ENCODE measurements at places on chromosomes 1 and 21.
A peak's percentile ranks its signal among the peaks of the same experiment; 100 is the strongest.

- DNase-seq = no peak
Measured at GRCh38 chr1:22789356-22789994, 78.8 kb downstream of the EPHB2 start.

DNA sequence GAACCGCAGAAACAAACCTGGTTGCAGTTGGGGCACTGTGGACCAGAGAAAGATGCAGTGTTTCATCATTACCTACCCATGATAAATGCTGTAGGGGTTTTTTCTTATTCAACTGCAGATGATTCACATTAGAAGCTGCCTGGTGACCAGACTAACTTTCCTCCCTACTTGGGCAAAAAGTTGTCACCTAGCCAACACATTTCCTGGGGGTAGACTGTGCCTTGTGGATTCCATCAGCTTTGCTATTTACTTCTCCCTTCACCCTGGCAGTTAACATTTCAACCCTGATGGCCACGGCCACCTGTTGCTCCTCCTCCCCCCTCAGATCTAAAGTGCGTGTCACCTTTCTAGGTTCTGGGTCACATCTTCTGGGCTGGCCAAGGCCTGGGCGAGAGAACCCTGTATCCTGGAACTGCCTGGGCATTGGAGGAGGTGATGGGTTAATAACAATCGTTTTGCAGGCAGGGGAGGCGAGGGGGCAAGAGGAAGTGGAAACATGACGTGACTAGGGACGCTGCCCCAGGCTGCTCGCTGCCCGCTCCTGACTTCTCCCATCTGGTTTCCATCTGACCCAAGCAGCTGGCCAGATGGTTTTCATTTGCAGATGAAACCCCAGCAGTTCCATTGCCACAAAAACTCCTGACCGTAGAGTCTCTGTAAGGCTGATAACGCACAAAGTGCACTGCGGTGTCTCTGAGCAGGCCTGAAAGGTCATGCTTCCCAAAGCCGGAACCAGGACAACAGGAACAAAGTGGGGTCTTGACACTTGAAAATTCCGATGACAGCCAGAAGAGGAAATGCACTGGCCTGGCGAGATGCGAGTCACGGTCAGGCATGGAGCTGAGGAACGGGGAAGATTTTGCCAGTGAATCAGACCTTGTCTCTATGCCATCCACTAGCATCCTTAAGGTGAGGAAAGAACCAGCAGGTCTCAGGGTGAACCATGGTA is 36.6 kb downstream of the CAPZB start:
- DNase-seq = peak; percentile 69

- no peak for DNase-seq
Measured at GRCh38 chr1:201707656-201708055, 121.3 kb upstream of the IPO9 start.

DNA sequence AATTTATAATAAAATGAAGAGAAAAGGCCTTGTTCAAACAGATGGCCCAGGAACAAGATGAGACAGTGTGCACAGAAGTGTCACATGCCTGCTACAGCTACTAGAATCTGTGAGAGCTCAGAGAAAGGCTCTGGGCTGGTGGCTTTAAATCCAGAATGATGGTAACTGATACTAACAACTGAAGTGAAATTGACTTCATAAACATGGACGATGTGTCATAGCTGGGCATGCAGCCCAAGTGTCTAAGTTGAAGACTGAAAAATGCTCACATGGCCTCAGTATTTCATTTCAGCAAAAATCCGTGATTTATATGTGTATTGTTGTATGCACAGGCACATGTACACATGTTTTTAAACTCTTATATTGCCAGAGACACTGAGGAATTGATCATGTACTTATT is 208.3 kb upstream of the RUNX1 start:
- peak; percentile 53 for DNase-seq

GRCh38 chr1:100387209-100387608 is 34.9 kb downstream of the CDC14A start:
- DNase-seq = no peak
